ENCODE measurements at places on chromosomes 4 and X.
A peak's percentile ranks its signal among the peaks of the same experiment; 100 is the strongest.

DNA sequence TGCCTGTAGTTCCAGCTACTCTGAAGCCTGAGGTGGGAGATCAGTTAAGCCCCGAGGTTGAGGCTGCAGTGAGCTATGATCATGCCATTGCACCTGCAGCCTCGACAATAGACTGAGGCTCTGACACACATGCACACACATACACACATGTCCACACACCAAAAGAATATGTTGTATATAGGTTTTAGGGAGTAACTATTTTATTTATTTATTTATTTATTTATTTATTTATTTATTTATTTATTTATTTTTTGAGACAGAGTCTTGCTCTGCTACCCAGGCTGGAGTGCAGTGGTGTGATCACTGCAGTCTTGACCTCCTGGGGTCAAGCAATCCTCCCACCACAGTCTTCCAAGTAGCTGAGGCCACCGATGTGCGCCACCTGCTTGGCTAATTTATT is 78.3 kb downstream of the DCLK2 start:
- DNase-seq, result no peak

- DNase-seq, result no peak
Measured at GRCh38 chr4:53189011-53189410, 176.8 kb downstream of the SCFD2 start.

GRCh38 chrX:47687263-47687662 is 28.3 kb upstream of the UXT start:
- no peak for DNase-seq

GRCh38 chr4:73731968-73732610 is 8.3 kb upstream of the CXCL8 start:
- no peak for DNase-seq

DNA sequence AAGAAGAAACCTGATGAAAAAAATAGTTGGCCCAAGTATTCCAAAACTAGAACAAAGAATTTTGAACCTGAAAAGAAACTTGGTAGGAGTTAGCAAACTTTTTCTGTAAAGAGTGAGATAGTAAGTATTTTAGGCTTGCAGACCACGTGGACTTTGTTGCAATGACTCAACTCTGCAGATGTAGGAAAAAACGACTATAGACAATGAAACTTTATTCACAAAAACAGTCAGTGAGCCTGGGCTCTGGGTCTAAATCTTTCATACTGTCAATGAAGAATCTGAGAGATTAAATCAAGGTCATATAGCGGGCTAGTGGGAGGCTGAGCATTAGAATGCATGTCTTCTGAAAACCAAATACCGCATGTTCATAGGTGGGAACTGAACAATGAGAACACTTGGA is 23.0 kb downstream of the SH3D19 start:
- no peak for DNase-seq

DNA sequence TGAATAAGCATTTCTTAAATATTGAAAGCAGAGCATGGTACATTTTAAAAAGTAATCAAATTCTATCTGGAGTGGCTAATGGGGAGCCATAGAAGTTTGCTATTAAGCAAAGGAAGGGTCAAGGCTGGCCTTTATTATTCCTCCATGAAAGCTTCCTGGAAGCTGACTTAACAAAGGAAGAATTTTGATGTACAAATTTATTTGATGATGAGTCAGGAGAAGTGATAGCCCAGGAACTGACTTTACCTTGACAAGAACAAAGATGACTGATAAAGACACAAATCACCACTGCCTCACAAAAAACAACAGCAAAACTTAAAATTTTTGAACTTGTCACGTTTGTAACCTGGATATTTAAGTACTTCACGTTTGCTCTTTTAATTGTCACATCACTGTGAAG is 872.1 kb downstream of the PCDH7 start:
- no peak for DNase-seq

DNA sequence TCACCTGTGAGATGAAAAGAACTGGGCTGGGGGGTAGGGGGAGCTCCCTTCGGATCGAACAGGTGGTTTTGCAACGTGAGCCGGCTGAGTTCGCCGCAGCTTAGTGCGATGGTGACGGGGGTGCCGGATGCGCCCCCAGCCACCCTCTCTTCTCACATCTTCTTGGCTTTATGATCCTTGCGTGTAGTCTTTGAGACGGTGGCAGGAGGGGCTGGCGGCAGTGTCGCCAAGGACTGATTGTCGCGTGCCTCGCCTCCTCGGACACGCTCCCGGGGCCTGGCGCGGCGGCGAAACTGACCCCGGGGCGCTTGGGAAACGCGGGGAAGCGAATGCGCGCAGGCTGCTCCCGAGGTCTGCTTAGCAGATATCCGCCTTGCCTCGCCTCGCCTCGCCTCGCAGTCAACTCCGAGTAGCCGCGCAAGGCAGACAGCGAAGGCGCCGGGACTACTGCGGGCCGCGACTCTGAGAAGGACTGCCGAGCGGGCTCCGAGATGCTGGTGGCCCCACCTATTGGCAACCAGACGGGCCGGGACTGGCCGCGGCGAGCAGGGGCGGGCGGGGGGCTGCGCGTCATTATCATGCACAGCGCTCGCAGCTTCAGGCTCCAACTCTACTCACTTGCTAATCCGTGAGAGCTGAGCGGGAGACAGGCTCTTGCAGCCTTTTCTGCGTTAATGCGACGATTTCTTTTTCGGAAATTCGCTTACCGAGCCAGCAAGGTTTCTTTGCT is 1.5 kb downstream of the GRID2 start:
- peak; percentile 43 for DNase-seq

- peak; percentile 28 for DNase-seq
Measured at GRCh38 chrX:22060415-22061280, 28.5 kb downstream of the PHEX start.

GRCh38 chr4:177464026-177464425 is 21.8 kb upstream of the AGA start:
- no peak for DNase-seq

DNA sequence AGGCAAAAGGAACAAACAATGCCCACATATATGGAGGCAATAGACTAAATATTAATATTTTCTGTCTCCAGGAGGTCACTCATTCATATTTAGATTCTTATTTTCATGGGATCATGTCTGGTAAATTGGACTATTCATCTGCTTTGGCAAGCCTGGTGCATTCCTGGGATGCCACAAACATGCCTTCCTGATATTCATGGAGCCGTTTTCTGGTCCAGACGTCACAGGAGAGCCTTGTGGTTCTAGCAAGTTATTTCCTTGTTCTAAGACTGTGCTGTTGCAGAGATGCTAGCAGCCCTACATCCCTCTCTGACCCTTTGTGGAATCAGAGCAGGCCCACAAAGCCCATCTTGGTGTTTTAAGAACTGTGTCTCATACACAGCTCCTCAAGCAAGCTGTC is 16.1 kb upstream of the EXOSC9 start:
- no peak for DNase-seq

GRCh38 chr4:76948443-76949275 is 893 bp upstream of the SEPTIN11 start:
- peak; percentile 90 for DNase-seq
